CD14-positive monocyte (primary cell): ENCODE measurements at places on chromosomes 2 and 18. TPM values are rescaled to one million over a fixed set of nuclear protein-coding genes. Genes with fewer than 3 reads are reported as not detected.

Gene HOXD10
- polyA plus RNA-seq = not detected in 2 replicates

GRCh38 chr2:10260130-10260529, 42.6 kb upstream of the HPCAL1 start:
- no peak for DNase-seq

- no peak for DNase-seq
Observed at GRCh38 chr18:473802-474201, 26.7 kb downstream of the COLEC12 start.

DNA sequence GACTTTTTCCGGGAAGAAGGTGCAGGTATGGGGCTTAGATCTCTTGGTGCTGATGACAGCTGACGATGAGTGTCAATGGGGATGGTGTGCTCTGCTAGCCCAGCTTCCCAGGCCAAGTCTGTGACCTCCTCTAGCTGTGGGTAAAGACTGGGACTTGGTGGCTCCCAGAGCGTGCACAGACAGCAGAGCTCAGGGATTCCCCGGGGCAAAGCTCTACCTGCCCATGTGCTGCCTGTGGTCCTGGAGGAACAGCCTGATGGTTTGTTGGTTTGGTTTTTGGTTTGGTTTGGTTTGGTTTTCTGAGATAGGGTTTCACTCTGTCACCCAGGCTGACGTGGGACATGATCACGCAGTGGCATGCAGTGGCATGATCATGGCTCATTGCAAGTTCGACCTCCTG, 19.2 kb downstream of the ATP6V1B1 start:
- DNase-seq = no peak
